ENCODE measurements at places on chromosomes 6 and 20.

DNA sequence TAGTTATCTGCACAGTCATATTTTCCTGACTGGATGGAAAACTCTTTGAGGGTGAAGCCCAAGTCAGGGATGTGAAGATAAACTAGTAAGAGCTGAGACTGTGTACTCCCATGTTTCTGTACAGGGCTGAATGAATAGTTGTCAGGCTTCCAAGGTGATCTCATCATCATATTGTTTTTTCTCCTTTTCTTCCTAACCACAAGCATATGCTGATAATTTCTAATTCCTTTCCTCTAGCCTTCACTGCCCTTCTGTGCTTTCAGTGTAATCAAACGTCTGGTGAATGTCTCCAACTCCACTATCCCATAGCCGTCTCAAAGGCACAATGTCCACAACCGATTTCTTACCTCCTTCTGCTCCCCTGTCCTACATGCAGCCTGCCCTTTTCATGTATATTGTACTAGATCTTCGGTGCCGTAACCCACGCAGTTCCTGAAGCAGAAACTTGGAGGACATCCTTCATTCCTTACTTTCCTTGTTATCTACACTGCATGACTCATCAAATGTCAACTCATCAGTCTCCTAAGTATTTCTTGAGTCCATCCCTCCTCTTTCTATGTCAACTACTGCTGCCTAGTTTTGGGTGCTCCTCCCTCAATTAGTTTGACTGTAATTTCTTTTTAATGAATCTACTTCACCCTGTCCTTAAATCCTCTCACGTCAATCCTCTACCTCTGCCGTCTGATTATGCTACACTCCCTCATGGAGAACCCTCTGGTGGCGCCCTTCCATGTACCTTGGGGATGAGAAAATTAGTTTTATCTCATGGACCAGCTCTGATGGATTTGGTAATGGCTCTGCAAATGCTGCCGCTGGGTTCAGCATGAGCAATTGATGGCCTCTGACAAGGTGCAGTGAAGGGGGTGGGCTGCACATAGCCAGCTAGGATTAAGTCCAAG lies 21.9 kb downstream of the NCOA7 start:
- DNase-seq = no peak

GRCh38 chr20:48856130-48856529 lies 28.3 kb upstream of the PREX1 start:
- DNase-seq = no peak

DNA sequence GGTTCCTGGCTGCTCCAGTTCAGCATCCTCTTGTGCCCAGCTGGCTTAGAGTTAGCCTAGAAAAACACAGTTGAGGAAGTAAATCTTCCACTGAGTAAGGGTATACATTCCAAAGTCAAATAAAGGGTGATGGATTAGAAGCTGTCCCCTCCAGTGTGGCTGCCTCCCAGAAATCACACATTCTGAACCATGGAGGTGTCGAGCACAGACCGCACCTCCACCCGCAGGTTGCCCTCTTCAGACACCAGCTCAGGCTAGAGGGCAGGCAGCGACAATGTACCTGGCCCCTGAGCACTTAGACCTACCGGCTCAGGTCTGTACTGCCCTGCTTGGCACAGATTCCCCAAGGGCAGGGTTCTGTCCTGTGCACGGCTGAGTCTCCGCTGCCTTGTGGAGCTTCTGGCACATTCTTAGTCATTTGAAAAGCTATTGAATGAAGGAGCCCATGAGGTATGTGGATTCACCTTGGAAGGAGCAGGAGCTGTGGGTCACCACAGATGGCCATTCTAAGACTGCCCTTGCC lies 118.1 kb downstream of the FAM120B start:
- no peak for DNase-seq

- DNase-seq = no peak
Measured at GRCh38 chr20:50915424-50915823, 15.8 kb downstream of the ADNP start.

DNA sequence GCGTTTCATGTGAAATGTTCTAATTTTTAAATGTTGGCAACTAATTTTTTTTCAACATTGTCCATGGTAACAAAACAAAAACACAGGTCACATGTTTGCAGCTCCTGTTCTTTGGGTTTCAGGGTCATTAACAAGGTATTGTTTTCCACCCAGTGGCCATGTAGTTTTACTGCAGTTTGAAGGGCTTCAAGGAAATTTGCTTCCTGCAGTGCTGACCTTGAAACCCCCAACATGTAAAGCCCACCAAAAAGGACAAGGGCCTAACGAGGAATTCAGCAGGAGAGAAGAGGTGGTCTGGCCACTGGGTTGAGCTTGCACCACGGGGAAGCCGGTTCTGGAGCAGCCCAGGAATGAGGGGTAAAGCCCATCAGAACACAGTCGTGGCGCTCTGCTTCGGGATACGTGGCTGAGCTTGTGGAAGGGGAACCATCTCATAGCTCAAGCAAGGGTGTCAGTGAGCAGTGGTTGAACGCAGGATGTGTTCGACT lies 13.9 kb upstream of the KLHL31 start:
- no peak for DNase-seq

- no peak for DNase-seq
Measured at GRCh38 chr6:39898625-39899024, 35.6 kb downstream of the MOCS1 start.

DNA sequence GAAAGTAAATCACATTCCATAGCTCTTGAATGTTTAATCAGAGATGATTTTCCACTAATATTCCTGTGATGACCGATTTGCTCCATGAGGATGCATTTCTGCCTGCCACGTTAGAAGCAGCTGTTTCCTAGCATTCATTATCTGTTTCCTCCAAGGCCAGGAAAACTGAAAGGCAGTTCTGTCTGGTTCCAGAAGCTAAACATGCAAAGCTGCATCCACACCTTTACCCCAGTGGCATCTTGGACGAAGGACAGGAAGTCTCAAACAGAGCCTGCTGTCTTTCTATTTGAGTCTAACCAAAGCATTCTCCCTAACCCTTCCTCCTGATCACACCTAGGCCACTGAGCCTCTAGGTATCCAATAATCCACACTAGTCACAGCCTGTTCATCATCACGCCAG lies 27.6 kb downstream of the CNKSR3 start:
- DNase-seq = no peak

DNA sequence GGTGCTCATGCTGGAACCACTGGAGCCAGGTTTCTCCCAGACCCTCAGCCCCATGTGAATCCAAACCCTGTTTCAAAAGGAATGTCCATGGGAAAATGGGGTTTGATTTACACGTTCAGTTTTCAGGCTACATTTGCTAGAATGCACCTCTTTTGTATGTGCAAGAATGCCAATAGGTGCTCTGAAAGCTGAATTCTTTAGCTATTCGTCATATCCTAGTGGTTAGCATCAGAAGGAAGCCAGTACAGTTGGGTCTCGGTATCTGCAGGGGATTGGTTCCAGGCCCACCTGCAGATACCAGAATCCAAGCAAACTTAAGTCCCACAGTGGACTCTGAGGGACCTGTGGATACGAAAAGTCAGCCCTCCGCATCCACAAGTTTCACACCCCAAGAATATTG lies 93.4 kb downstream of the UST start:
- no peak for DNase-seq

DNA sequence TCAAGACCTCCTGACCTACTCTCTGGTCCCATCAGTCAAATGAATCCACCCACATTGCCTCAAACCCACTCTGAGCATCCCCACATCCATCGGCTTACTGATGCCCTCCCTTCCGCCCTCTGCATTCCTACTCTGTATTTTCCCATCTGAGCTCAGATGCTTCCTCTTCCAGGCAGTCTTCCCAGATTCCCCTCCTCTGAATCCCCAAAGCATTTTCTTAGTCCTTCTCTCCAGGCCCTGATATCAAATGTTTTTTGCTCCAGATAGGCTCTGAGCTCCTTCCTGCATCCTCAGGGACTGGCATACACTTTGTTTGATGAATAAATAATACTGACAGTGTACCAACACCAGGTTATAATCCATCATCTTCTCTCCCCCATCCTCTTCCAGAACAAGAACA lies 3.9 kb downstream of the PLTP start:
- DNase-seq = no peak

DNA sequence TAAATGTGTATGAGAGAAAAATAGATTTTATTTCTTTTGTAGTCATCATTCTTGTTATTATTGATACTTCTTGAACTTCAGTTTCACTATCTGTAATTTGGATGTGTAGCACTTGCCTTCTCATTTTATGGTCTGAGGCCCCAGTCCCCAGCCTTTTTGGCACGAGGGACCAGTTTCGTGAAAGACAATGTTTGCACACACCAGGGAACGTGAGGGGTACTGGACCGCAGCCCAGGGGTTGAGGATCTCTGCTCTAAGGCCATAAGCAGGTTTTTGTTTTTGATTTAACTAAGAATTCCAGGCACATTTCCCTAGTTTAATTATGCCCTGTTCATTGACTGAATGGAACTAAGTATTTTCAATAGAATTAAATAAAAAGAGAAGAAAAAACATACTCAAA lies 261.5 kb downstream of the BMP2 start:
- DNase-seq = no peak

DNA sequence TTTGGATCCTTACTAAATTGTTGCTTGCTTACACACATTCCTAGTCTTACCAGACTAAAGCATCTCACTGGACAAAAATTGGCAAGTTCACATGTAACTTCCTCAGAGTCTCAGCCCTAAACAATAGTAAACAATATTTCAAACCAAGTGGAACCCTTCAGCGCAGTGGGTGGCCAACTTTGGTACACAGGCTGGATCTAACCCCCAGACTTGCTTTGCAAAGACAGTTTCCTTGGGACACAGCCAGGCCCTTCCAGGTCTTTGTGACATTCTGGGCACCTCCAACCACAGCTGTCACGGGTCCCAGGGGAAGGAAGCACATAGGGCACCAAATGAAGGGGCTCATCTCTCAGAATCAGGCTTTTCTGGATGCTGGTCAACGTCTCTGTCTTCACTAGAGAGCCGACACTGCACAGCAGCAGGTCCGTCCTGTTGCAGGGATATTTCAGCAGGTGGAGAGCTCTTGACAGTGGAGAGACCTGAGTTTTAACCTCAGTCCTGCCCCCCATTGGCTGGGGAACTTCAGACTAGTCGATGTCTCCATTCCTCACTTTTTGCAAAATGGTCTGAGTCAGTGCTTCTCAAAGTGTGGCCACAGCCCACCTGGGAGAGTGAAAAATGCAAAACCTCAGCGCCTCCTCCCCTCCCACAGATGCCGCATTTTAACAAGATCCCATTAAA lies 91.4 kb downstream of the BFSP1 start:
- no peak for DNase-seq

GRCh38 chr6:142926494-142927270 lies 18.3 kb downstream of the HIVEP2 start:
- DNase-seq = peak; percentile 30

GRCh38 chr6:107173779-107174178 lies 58.5 kb upstream of the BEND3 start:
- DNase-seq = no peak

GRCh38 chr6:3450888-3451287 lies 6.0 kb downstream of the SLC22A23 start:
- DNase-seq = no peak

- no peak for DNase-seq
Measured at GRCh38 chr6:24283043-24283985, 74.5 kb downstream of the DCDC2 start.

DNA sequence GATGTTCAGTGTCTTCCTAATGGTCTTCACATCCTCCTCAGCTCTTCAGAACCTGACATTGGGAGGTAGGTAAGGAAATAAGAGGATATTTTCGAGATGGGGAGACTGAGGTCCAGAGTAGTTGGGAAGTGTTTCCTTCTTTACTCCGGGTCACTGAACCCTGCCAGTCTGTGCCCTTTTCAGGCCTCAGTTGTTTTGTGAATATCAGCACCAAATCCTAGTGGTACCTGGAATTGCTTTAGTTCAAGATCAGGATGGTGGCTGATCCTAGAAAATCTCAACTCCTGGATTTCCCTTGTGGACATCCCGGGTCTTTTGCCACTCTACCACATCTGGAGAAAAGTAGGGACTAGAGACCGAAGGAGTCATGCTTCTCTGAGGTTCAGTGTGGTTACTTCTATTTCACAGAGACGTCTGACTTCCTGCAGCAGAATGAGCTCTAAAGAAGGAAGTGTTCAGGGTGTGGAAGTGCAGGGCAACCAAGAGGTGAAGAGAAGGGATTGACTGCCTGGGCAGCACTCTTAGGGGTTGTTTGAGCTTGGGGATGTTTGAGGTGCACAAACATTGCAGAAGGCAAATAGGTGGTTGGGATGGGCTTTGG lies 995 bp downstream of the STK4 start:
- DNase-seq = no peak

Measured in stimulated activated CD4-positive, alpha-beta T cell treated with anti-CD3 and anti-CD28 coated beads, Interleukin-2, amount 100 ng/mL, for 4 hours (primary cell).